ENCODE measurements at places on chromosomes 2 and 18.
A peak's percentile ranks its signal among the peaks of the same experiment; 100 is the strongest.

- DNase-seq = no peak
These were observed 28.6 kb upstream of the TRIB2 start for GRCh38 chr2:12688091-12688490.

DNA sequence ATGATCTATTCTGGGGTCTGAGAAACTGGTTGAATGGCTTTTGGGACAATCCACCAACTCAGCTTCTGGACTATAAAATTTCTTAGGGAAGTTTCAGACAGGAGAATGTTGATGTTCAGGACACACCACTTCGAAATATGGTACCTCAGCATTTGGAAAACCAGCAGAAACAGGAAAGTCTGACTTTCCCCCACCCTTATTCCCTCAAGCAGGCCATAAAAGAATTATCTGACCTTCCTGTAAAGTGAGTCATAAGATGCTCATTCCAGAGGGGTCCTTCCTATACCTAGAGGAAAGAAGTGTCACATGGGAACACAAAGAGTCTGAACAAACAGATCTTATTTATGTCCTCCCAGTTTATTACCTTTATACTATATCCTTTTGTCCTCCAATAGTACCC lies 415.0 kb downstream of the CPS1 start:
- DNase-seq = no peak

- DNase-seq = peak; percentile 95
These were observed 41.9 kb upstream of the PTMA start for GRCh38 chr2:231666171-231667095.

- no peak for DNase-seq
These were observed 53.0 kb upstream of the ID2 start for GRCh38 chr2:8628866-8629209.

GRCh38 chr2:134623046-134623445 lies 95.8 kb downstream of the TMEM163 start:
- DNase-seq = no peak

- DNase-seq = no peak
These were observed 131.2 kb downstream of the TMEM18 start for GRCh38 chr2:545711-546650.

DNA sequence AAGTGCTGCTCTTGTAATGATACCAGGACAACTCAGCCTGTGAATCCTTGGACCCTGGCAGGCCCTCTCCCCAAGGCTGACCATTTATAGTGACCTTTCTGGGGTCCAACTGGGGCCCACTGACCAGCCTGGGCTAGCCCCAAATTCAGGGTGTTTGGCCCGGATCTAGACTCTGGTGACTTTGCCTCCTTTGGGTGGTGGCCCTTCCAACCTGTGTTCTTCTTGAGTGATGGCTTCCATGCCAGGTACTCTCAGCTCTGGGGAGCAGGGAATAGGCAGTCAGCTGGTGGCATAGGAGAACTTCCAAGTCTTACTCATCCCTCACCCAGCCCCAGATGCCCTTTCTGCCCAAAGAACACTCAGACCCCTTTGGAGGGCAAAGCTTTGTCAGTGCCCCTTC lies 10.3 kb downstream of the MYO7B start:
- no peak for DNase-seq

GRCh38 chr2:115549611-115550130 lies 1107.2 kb downstream of the DPP10 start:
- no peak for DNase-seq

- DNase-seq = no peak
These were observed 35.1 kb downstream of the TMEM18 start for GRCh38 chr2:641872-642815.

- peak; percentile 21 for DNase-seq
These were observed 104.2 kb upstream of the RND3 start for GRCh38 chr2:150591496-150592285.

GRCh38 chr18:36668349-36668748 lies 160.5 kb downstream of the TPGS2 start:
- no peak for DNase-seq

- DNase-seq = no peak
These were observed 278.5 kb downstream of the AFF3 start for GRCh38 chr2:99863903-99864270.

GRCh38 chr2:141534666-141535362 lies 596.0 kb downstream of the LRP1B start:
- no peak for DNase-seq

DNA sequence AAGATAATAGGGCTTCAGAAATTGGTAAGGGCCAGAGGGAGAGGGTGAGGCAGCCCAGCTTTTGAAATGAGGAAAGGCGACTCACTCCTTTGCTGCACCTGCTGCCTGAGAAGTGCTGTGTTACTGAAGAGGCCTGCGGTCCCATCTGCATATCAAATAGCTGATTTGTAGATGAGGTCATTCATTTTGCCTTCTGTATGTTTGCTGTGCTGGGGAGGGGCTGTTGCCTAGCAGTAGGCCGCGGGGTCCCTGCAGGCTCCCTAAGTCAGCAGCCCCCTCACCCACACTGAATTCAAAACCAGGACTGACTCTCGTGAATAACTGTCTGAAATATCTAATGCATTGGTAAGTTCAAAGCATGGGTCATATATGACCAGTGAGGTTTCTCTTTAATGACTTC lies 377.2 kb downstream of the SOX11 start:
- no peak for DNase-seq

DNA sequence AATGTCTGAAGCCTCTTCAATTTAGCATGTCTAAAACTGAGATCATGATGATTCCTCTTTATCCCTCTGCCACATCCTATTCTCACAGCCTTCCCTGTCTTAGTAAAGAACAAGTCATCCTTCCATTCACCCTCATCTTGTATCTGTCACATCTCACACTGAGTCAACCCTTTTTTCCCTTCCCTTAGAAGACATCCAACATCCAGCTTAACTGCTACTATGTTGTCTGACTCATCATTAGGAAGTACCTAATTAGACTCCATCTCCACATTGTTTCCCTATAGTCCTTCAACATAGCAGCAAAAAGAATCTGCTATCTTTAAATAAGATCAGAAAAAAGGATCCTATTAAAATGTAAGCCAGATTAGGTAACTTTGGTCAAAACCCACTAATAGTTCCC lies 85.2 kb upstream of the GRB14 start:
- DNase-seq = peak; percentile 72

DNA sequence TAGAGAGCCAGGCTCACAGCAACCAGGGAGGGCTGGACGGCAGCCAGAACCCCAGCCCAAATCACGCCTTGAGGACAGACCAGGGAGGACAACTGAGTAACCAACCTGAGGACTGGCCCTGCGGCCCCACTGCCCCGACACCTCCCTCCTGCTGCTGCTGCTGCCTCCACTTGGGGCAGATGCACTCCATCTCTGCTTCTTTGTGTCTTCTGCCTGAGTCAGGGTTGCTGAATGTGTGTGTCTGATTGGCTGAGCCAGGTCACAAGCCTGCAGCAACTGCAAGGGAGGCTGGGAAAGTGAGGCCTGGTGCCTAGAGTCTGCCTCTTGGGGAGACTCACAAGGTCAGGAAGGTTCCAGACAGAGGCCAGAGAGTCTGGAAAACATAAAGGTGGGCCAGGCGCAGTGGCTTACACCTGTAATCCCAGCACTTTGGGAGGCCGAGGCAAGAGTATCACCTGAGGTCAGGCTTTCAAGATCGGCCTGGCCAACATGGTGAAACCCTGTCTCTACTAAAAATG lies 83.4 kb downstream of the ZFP36L2 start:
- DNase-seq = peak; percentile 52

DNA sequence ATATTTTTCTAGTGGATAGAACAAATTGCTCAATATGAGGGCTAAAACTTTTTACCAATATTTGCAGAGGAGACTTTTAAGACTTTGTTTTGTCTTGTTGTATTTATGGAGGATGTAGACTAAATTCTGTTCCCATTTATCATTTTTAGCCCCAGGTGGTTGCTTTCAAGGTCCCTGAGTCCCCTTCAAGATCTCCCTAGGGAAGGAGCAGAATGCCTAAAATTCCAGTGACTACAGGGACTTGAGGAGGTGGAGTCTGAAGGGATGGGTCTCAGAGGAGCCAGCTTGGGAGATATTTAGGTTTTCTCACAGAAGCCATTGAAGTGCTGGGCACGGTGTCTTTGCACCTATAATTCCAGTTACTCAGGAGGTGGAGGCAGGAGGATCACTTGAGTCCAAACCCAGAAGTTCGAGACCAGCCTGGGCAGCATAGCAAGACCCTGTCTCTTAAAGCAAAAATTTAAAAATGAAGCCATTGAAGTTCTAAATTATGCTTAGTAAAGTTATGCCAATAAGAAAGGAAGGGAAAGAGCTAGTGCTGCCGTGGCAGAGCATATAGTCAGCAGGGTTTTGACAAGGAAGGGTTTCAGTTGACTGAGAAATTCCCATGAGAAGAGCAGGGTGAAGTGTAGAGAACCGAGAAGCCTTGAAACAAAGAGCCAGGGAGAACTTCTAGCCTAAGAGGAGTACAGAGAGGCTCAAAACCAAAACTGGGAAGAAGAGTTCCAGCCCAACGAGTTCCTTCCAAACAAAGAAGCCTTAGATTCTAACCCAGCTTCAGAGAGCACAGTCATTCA lies 43.4 kb downstream of the COMMD1 start:
- DNase-seq = no peak

GRCh38 chr18:6009756-6010155 lies 114.4 kb upstream of the TMEM200C start:
- DNase-seq = no peak

- DNase-seq = no peak
These were observed 136.4 kb upstream of the PIK3C3 start for GRCh38 chr18:41818381-41819355.

DNA sequence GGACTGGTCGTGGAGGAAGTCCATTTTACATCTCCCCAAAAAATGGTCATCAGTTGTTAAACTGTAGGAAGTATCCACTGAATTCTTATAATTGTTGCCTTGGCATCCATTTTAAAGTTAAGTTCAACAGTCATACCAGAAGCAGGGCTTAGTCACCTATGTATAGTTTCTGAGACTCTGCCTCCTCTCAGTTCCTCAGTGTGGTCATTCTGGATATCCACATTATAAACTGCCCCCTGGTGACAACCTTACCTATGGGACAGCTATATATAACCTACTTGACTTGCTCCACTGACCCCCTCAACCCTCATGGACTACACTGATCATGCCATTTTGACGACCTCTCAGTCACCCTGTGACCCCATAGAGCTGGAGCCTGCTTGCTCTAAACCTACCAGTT lies 617.0 kb downstream of the LRP1B start:
- DNase-seq = no peak

DNA sequence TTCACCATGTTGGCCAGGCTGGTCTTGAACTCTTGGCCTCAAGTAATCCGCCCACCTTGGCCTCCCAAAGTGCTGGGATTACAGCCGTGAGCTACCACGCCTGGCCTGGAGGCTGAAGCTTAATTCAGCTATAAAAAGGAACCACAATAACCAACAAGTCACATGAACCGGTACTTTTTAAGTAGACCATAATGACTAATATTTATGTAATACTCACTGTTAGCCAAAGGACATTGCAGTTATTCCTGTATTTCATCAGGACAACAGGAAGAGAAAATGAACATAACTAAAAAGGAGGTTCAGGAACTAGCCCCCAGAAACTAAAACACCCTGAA lies 49.0 kb upstream of the TMEM87B start:
- peak; percentile 64 for DNase-seq

DNA sequence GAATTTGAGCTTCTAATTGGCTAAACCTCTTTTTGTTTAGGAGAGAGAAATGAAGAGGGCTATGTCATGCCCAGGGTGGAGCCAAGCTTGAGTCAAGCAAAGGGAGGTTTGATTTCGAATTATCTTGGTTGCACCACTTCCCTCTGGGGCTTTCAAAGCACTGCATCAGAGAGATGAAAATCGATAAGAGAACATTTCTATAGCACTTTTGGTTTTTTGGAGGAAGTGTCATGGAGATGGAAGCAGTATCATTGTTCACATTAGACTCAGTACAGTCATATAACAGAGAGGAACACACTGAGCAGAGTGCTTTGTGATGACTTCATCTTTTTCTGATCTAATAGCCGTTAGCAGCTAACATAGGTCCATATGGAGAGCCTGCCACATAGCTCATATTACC lies 120.3 kb upstream of the UXS1 start:
- DNase-seq = no peak

GRCh38 chr18:24601585-24601984 lies 141.1 kb downstream of the HRH4 start:
- no peak for DNase-seq

GRCh38 chr2:172227719-172228118 lies 125.0 kb upstream of the DLX2 start:
- DNase-seq = no peak

DNA sequence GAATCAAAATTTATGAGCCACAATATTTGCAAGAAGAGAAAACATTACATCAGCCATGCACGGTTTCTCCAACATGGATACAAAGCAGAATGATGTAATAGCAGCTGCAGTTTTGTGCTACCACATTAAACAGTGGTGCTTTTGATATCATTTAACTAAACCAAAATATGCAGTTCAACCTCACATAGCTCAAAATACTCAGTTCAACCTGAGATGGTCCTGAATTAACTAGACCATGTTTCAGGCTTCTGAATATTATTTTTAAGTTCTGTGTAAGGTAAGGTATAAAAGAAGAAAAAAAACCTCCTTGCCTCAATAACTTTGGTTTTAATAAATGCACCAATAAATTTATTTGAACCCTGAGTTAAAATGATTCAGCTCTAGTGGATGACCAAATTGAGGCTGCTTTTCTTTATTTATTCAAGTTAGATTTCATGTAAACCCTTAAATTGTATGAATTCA lies 18.8 kb upstream of the TSPYL6 start:
- DNase-seq = no peak

All from RKO (cell line).